ENCODE measurements at places on chromosomes 1 and 21.

DNA sequence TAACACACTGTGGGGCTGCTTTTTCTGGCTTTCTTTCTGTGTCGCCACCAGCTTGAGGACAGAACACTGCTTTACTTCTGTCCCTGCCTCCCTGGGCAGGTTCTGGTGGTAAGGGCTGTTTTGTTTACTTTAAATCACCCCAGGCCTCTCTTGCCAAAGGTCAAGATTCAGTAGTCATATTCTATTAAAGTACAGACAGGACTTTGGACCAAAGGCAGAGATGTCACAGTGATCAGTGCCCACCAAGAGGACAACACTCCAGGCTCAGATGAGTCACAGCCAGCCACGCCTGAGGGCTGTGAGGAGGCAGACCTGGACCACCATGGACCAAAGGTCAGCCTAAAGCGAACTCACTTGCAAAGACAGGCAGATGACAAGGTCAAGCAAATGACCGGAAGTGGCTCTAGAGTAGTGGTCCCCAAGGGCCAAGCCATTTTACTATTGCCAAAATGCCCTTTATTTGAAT, 200.0 kb downstream of the RHOU start:
- no peak for DNase-seq

- DNase-seq, result no peak
These were observed 27.2 kb upstream of the TSPEAR start for GRCh38 chr21:44738621-44739020.

DNA sequence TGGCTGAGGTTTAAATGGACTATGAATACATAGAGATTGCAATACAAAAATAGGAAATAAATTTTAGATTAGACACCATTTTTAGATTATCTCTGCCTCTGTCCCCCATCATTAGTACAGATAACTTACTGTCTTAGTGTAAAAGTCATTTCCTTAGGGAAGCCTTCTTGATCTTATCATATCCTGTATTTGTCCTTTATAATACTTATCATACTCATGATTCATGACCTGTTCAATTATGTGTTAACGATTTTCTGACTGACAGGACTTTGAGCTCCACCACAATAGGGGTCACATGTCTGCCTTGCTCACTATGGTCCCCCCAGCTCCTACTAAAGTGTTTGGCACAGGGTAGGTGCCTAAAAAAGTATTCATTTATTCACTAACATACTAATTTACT, 14.6 kb downstream of the TEX38 start:
- no peak for DNase-seq

- no peak for DNase-seq
These were observed 50.9 kb downstream of the S100B start for GRCh38 chr21:46553993-46554392.

DNA sequence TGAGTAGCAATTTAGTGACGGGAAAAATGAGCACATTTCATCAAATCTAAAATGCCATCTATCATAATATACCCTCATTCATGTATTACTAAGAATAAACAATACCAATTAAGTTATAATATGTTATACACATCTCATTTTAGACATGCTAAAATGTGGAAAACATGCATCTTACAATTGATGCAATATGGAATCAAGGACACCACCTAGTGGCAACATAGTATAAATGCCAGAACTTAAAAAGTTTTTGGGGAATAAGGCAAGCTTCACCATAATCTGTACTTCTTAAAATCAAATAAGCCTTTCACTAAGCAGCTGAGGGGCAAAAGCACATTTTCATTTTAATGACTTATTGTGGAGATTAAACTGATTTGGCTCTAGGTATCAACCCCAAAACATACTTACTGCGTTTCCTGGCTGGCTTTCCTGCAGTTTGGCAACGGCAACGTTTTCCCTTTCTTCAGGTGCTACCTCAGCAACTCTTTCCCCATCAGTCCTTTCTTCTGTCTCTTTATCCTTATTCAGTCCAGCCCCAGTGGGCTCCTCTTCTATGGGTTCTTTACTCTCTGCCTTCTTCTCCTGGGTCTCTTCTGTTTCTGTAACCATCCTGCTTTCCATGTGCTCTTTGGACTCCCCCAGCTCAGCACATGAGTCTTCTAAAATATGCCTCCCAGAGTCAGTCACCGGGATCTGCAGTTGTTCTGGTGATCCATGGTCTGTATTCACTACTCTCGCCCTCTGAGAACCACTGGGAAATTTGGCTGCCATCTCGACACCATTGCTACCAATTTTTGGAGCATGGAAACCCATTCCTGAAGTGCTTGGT, 11.4 kb downstream of the SDE2 start:
- no peak for DNase-seq

- DNase-seq, result no peak
These were observed 67.4 kb upstream of the PTGS2 start for GRCh38 chr1:186747661-186748060.
